ENCODE measurements at places on chromosomes 16 and 17.

DNA sequence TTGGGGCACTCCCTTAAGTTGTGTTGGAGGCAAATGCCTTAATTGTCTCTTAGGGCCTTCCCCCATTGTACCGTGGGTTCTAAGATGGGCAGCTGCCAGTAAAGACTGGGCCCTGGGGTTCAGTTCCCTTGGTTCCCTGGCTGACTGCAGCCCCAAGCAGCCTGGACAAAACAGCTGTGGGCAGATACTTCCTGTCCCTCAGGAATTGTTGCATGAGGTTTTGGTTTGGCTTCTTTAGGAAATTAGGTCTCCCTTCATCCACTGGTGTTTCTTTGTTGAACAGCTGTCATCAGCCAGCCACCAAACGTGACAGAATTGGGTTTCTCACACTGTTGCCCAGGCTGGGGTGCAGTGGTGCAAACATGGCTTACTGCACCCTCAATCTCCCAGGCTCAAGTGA, 42.0 kb upstream of the ETV4 start:
- no peak for DNase-seq

DNA sequence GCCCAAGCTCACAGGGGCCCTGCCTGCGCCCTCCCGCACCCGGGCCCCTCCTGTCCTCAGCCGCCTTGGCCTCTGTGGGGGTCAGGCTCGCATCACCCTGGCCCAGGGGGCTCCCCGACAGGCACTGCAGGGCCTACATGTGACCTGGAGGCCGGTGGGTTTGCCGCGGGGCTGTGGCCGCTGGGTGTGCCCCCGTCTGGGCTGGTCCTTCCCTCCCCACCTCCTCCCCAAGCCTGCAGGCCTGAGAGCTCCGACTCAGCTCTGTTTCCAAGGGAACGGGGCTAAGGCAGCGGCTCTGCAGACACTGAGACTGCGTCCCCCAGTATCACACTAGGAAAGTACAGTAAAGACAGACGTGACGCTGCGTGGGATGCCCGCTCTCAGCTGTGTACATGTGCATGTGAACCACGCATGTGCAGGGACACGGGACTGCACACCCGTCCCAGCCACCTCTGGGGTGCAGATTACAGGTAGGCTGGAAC, 16.5 kb upstream of the WDR45B start:
- no peak for DNase-seq

DNA sequence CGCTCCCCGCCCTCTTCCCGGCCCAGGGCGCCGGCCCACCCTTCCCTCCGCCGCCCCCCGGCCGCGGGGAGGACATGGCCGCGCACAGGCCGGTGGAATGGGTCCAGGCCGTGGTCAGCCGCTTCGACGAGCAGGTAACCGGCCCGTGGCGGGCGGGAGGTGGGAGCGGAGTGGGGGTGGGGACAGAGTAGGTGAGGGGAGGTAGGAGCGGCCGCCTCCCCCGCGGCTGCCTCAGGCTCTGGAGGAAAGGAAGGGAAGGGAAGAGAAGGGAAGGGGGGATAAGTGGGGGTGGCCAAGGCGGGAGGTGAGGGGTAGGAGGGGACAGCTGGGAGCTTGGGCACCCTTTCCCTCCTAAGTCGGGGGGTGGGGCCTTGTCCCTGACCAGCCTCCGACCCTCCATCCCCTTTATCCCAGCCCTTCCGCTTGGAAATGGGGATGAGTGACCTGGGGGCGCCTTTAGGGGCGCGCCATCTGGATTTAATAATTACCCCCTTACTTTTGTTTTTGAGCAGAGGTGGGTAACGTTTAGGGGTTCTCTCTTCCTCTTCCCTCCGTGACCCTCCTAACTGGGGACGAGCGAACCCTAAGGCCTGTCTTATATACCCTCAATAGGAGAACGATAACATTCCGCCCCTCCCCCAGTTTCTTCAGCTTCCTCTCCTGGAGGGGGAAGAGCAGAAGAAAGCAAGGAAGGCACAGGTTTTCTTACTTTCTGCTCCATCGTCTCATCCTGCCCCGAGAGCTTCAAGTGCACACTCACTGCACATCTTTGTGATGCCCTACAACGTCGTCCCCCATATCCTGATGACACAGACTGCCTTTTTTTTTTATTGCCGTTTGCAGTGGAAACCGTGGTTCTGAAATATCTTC, 694 bp downstream of the NF1 start:
- DNase-seq: no peak

GRCh38 chr16:1745181-1745899, 26.0 kb downstream of the NME3 start:
- DNase-seq: no peak

DNA sequence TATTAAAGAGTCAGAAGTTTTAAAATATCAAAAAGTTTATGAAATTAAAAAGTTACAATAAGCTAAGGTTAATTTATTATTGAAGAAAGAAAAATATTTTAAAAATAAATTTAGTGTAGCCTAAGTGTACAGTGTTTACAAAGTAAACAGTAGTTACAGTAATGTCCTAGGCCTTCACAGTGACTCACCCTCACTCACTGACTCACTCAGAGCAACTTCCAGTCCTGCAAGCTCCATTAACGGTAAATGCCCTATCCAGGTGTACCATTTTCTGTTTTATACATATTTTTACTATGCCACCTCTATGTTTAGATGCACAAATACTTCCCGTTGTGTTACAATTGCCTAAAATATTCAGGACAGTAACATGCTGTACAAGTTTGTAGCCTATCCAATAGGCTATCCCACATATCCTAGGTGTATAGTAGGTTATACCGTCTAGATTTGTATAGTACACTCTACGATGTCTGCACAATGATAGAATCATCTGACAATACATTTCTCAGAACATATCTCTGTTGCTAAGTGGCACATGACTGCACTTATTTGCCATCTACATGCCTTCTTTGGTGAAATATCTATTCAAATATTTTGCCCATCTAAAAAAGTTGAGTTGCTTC, 67.2 kb upstream of the WSB1 start:
- no peak for DNase-seq

DNA sequence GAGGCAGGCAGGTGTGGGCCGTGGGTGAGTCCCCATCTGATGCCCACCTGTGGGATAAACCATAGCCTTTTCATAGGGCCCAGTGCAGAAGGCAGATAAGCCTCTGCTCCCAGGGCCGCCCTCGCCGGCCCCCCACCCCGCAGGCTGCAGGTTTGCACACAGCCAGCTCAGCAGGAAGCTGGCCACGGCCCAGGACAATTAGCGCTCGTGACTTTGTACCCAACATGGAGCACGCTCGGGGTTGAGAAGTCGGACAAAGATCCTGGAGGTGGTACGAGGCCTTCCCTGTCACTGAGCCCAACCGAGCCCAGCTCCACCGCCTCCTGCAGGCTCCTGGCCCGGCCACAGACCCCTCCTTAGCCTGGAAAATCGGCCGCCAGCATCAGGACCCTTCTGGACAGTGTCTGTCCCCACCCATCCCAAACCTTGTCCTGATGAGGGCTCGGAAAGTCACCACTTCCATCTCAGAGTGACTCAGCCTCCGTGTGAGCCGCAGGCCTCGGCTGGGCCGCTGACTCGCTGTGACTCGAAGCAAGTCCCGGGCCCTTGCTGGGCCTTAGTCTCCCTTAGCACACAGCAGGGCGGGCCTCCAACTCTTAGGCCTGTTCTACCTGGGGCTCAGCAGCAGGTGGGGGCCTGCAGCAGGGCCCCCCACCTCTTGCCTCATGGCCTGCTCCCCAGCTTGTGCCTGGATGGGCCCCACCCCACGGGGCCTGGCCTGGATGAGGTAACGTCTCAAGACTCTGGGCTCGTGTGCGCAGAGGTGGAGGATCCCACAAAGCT, 22.7 kb downstream of the FAM83G start:
- DNase-seq: no peak

- DNase-seq: no peak
Measured at GRCh38 chr16:67968400-67969253, at the start of gene SLC12A4. Gene SLC12A4, minus strand, starts transcription at chr16:67968637. Its CDS starts 84 bp downstream, at chr16:67968553.

DNA sequence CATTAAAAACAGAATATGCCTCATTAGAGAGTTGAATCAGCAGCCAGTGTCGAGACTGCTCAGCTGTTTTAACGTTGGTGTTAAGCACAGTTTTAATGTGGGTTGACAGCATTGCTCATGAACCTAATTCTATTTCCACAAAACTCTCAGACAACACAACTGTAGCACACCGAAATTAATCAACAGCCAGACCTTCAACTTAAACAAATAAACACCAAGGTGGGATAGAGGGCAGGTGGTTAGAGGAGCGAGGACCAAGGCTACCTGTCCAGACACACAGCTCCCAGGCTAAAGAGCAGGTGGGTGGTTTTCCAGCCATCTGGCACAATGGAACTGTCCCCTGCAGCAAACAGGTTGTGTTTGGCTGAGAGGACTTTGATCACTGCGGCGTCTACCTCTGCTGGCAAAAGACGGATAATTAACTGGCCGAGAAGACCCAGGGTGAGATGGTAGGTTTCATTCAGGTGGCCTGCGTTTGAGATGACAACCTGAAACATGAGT, 69.6 kb upstream of the ATP2A3 start:
- DNase-seq: no peak

GRCh38 chr17:41657176-41657754, 31.4 kb upstream of the EIF1 start:
- no peak for DNase-seq

- no peak for DNase-seq
Measured at GRCh38 chr17:50219939-50220465, 18.6 kb upstream of the COL1A1 start.

- DNase-seq: no peak
Measured at GRCh38 chr16:852451-853185, 52.1 kb upstream of the GNG13 start.

DNA sequence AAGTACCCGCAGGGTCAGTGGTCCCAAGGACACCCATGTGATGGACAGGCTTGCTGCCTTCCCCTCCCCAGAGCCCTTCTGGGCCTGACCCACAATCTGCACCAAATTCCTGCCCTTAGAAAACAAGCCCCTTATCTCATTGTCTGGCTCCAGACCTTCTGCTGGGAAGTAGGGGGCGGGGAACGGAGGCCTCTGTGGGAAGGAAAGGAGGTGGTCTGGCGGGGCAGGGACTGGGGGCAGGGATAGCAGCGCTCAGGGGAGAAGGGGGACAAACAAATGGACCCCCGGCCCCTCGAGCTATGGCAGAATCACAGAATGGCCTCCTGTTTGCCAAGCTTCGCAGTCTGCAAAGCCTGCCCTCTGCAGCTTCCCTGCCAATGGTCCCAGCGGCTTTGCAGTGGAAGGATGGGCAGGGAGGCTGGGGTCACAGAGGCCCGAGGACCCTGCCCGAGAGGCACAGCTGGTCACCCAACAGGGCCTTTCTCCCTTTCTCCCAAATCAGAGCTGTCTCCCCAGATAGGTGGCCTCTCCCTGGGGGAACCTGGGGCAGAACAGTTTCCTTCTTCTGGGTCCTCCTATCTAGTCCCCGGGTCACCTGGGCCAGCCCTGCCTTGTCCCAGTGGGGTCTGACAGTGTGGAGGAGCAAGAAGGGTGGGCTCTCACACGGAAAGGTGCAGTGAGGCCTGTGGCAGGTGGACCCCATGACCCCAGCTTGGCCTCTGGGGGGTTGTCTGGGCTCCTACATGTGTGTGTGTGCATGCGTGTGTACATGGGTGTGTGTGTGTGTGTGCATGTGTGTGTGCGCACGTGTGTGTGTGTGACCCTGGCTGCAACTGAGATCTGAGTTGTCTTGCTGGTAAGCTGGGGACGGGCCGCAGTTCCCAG, 25.5 kb downstream of the TMEM235 start:
- DNase-seq: no peak

DNA sequence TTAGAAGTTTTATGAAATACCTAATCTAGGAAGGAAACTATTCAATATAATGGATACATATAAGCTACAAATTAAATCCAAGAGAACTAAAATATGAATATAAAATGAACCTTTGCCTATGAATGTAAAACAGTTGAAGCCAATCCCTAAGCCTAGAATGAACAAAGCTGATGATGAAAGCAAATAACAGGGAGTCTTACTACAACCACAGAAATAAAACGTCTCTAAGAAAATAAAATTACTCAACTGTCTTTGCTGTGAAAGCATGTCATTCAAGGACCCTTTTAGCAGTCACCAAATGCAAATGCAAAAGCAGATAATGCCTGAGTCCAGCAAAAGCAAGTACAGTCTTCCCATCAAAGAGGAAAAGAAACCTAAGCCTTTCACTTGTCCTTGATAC, 23.0 kb downstream of the FAM222B start:
- no peak for DNase-seq

- DNase-seq: peak; percentile 79
Measured at GRCh38 chr17:59154721-59155438, at the start of gene SKA2. Gene SKA2, minus strand, starts transcription at chr17:59155186. Its CDS starts 23 bp downstream, at chr17:59155163.

DNA sequence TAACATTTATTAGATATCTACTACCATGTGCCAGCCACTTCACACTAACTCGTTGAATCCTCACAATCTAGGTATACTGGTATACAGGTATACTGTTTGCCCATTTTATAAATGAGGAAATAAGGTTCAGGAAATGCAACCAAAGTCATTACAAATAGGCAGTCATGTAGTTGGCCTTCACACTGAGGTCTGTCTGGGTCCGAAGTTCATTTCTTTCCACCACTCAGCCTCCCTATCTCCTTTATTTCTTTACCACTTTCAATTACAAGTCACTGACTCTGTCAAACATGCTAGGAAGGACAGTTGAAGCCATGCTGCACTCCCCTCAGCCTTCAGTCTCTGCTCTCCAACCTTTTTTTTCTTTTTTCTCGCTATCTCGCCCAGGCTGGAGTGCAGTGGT, 20.7 kb upstream of the SIAH1 start:
- no peak for DNase-seq

DNA sequence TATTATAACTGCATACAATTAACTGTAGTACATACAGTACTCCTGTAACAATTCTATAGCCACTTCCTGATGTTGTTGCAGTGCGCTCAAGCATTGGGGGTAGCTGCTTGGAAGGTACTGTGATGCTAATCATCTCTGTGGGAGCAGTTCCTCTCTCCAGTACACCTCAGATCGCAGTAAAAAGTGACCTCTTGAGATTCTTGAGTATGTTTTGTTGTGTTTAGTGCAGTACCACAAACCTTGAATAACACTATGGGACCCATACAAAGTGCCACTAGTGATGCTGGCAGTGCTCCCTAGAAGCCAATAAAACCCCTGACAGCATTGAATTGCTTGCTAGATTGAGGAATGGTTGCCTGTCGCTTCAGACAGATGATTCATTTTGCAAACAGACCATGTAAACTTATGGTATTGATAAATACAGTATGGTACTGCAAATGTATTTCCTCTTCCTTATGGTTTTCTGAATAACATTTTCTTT, 193.0 kb downstream of the SPECC1 start:
- no peak for DNase-seq

DNA sequence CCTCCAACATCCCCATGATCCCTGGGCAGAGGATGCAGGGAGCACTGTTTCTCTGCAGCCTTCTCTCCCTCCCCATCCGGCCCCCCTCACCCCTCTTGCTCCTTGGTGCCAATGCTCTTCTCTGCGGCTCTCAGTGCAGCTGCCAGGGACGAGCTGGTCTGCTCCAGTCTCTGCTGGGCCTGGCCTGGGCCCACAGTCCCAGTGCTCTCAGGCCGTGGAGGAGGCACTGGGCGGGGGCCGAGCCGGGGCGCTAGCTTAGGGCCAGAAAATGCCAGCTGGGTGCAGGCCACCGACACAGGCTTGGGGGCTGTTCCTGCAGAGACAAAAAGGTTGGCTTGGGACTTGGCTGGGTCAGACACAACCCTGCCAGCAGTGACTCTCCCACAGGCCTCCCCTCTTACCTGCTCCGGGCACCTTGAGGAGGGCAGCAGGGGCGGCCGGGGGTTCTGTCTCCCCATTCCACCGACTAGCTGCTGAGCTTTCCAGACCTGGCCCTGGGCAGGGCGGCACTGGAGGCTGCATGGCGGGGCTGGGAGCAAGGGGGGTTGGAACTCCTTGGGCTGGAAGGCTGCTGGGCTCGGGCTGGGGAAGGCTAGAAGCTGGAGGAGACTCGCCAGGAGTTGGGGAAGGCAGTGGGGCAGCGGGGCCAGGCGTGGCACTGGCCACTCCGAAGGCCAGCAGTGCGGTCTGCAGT, 13.8 kb downstream of the CASKIN2 start:
- no peak for DNase-seq

All from cortex of kidney (tissue), 1 donor.